ENCODE measurements at places on chromosomes 3 and 15.
A peak's percentile ranks its signal among the peaks of the same experiment; 100 is the strongest.

- DNase-seq: no peak
Measured at GRCh38 chr15:36831125-36831903, 251.9 kb downstream of the CDIN1 start.

GRCh38 chr3:149475451-149476060 is 1.1 kb downstream of the TM4SF4 start:
- DNase-seq: no peak

DNA sequence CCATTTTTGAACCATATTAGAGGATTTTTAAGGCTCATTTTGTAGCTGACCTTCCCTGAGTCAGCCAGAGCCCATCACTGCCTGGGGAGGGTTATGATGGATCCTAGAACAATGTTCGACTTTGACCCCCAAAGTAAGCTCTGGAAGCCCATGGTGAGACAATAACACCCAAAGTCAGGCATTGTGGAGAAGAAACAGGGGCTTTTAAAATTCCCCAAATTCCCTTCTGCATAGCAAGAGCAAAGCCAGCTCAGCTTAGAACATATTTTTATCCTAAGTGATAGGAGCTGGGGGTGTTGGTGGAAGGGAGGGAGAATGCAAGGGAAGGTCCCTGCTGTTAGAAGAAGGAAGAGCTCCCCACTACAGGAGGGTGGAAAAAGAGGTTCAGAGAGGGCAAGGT is 4.0 kb downstream of the ITGA11 start:
- no peak for DNase-seq

GRCh38 chr3:74532446-74532845 is 82.0 kb downstream of the CNTN3 start:
- peak; percentile 14 for DNase-seq

- DNase-seq: no peak
Measured at GRCh38 chr3:72282918-72283317, 498.0 kb upstream of the PROK2 start.

GRCh38 chr3:167684388-167684993 is 30.7 kb upstream of the WDR49 start:
- peak; percentile 45 for DNase-seq

DNA sequence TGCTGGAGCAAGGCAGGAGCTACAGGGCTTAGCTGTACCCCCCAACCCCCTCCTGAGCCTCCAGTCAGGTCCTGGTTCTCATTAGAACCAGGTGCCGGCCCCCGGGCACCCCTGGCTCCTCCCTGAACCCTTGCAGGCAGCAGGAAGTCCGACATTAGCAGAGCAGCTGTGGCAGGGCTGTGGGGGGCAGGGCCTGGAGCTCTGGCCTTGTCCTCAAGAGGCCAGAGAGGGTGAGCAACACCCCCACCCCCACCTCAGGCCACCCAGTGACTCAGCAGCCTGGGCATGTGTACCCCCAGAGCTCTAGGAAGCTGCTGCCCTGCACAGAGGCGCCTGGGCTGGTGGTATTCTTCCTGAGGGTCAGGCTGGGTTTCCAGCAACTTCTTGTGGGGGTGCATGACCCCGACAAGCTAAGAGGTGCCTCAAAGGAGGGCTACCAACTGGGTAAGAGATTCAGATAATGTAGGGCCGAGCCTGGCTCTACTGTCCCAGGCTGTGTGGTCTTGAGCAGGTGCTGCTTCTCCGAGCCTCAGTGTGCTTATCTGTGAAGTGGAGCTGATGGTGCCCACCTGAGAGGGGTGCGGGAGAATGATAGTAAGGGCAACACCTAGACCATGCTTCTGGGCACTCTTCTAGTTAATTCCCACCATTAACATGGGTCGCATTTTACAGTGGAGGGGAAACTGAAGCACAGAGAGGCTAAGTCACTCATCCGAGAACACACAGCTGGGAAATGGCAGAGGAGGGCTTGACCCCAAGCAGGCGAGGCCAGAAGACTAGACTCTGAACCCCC is 16.0 kb downstream of the H1-8 start:
- peak; percentile 63 for DNase-seq

- DNase-seq: no peak
Measured at GRCh38 chr15:50350621-50351020, 4.4 kb downstream of the GABPB1 start.

DNA sequence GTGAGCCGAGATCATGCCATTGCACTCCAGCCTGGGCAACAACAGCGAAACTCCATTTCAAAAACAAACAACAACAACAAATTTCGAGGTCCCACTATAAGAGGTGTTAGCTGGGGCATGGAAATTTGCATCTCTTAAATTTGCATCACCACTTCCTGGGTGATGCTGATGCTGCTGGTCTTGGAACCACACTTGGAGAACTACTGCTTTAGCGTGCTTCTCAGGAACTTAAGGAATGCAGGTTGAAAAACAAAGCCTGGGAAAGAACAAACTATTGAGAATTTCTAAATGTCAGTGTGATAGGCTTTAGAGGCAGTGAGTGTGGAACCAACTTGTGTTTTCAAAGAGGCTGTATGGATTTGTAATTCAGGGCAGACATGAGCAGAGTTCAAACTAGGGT is 858.4 kb upstream of the ARPP21 start:
- no peak for DNase-seq

- peak; percentile 59 for DNase-seq
Measured at GRCh38 chr3:73766599-73767381, 142.0 kb upstream of the PDZRN3 start.

DNA sequence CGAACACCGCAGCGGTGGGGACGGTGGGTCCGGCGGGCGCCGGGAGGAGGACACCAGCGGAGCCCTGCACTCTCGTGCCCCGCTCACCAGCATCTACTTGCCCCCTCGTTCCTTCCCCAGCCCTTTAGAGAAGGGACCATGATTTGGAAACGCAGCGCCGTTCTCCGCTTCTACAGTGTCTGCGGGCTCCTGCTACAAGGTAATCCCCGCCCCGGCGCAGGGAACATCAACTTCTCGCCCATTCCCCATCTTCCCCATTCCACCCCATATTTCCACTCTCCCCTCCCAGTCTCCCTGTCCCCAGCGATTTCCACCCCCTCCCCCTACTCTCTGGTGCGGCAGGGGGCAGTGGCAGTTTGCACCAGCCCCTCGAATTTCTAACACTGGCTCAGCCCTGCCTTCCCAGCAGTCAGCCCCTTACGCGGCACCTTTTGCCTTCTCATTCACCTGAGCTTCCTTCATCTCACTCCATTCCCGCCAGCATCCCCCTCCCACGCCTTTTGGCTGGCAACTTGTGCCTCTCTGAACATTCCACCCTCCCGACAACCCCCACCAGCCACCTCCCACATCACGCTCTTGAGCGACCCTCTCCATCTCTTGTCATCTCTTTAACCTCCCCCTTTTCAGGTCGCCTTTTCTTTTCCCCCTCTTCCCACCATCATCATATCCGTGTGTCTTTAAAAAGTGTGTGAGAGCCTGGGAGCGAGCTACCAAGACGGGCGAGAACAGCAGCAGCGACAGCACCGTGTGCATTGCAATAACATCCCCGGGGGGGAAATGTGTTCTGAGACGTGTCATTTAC is 882 bp downstream of the CADM2 start:
- DNase-seq: no peak

GRCh38 chr3:117656391-117656790 is 946.8 kb downstream of the TUSC7 start:
- no peak for DNase-seq

DNA sequence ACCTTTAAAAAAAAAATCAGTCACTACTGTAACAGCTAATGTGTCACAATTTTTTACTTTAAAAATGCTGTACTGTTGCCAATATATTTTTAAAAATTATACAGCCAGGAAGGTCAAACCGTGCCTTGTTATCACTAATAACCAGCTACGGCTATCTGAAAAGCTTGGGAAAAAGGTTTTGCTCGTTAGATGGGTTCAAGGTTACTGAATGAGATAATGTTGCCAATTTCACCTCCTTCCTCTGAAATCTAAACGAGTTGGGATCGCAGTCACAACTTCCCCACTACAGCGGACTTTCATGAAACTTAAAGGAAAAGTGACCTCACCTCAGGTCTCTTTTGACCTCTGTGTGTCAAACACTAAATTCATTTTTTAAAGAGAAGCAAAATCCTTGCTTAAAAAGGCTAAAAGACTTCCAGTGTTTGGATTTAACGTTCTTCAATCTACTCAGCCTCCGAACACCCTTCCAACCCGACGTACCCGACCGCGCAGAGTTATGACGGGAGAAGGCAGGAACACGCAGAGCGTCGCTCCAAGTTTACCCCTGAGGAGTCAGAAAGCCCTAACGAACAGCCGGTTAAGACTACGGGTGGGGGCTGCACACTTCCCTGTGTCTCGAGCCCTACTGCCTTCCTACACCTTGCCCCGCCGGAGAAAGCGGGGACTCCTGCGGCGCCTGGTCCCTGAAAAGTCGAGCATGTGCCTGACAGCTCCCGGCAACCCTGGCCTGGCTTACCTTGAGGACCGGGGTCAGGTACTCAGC is 860 bp downstream of the ATG3 start:
- no peak for DNase-seq

DNA sequence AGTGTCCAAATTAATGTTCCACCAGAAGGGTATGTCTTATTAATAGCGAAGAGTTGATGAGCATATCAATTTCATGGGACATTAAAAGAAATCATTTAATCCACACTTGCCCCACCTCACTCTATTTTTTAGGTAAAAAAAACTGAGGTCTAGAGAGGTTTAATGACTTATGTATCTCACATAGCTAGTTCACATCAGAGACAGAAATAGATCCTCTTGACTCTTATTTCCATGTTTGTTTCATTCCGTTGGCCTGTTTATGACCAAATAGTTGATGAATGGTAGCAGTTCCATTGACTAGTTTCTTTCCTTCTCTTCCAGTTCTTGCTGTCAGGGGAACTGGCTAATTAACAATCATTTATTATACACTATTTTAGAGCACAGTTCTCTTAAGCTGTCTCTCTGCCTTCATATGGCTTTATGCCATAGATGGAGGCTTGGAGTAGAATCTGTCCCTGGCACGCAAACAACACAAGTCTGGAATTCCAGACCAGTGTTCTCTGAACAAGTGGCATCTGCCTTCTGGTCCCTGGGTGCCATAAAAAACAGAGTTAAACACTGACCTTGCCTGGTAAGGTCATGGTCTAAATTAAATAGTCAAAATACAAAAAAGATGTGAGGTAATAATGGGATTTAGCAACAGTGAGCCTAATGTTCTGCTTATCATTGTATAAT is 220.0 kb upstream of the CGNL1 start:
- DNase-seq: no peak

DNA sequence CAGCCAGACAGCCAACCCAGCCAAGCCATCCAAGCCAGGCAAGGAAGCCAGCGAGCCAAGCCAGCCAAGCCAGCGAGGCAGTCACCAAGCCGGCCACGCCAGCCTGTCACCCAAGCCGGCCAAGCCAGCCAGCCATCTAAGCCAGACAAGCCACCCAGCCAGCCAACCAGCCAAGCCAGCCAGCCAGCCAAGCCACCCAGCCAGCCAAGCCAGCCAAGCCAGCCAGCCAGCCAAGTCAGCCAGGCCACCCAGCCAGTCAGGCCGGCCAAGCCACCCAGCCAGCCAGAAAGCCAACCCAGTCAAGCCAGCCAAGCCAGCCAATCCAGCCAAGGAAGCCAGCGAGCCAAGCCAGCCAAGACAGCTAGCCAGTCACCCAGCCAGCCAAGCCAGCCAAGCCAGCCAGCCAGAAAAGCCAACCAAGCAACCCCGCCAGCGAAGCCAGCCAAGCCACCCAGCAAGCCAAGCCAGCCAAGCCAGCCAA is 201.2 kb downstream of the GOLGA6L6 start:
- DNase-seq: no peak

- no peak for DNase-seq
Measured at GRCh38 chr3:156271995-156272719, 151.8 kb downstream of the KCNAB1 start.

GRCh38 chr3:127588806-127589577 is 1.5 kb downstream of the TPRA1 start:
- DNase-seq: no peak

GRCh38 chr3:186825872-186826409 is 16.6 kb upstream of the ADIPOQ start:
- DNase-seq: no peak

DNA sequence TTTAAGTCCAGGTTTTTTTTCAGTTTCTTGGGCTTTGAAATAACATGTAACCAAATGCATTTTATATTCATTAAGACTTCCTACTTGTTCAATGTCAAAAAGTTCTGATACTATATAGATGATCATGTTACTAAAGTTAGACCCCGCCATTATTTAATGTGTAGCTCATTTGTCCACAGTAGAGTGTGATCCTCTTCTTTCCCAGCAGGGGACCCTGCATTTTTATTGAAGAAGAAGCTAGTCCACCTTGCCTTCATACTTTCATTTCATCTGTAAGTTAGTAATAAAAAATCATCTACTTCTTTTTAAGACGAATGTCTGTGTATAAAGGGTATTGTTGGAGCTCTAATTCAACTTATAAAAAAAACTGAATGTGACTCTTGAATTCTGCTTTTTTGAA is 404.6 kb downstream of the SI start:
- no peak for DNase-seq

DNA sequence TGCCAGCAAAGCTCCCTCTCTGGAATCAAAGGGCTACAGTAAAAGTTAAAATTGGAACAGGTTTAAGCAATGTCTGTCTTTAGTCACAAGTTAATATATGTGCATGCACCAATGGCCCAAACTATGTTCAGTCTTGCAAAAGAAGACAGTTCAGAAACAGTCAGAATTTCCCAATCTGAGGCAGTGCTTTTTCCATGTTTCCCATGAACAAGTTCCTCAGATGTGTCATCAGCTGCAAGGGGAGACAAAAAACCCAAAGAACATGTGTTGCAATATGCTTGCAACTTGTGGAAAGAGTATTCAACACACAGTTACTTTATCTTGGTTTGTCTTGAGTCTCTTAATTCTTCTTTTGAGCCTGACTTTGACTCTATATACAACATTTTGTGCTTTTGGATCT is 148.4 kb downstream of the USP13 start:
- DNase-seq: no peak

DNA sequence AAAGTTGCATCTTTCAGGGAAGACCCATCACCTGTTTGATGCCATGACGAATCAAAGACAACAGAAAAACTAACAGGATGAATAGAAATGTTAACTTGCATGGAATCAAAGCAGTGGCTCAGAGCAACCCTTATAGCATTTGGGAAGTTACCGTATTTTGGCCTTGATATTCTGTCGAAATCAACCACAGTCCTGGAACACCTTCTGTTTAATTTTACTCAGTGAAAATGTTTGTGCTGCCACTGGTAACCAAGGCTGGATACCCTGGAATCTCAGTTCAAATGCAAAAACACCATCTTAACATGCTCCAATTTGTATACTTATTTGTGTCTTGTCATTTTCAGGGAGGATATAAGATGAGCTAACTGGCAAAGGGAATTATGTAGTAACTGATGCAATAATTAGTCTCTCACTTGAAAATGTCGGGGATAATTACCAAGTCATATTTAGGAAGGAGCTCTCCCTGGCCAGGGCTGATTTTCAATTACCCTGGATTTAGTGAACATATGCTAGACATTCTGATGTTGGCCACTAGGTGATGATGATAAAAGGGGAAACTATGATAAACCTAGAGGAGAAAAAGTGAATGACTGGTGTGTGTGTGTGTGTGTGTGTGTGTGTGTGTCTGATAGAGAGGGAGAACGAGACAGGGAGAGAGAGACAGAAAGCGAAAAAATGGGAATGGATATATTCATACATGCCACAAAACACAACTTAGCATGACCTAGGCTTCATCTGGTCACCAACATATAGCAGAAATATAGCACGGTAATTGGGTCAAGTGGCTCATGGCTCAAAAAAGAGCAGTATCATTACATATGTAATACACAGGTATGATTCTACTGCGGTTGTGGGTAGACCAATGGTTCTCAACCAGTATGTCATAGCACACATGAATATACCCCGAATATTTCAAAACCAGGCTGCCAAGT is 19.0 kb upstream of the PRICKLE2 start:
- DNase-seq: no peak

Measured in HFF-Myc (cell line).